Transverse colon (tissue), 4 donors: ENCODE measurements at places on chromosomes 3 and 15. TPM values are rescaled to one million over a fixed set of nuclear protein-coding genes. Genes with fewer than 3 reads are reported as not detected.

Gene SLC9A9
- 13.0 TPM for total RNA-seq

Gene ADAMTS17
- total RNA-seq = 8.9 TPM

Gene GOLGA6A
- total RNA-seq = not detected

Gene BLM
- 2.2 TPM for total RNA-seq

Gene P3H2
- total RNA-seq = 69.6 TPM

Gene NOX5
- total RNA-seq = not detected

Gene RYR3
- total RNA-seq = 9.7 TPM

Gene MB21D2
- total RNA-seq = 1.5 TPM

Gene PLA2G4E
- total RNA-seq = not detected

Gene EFCC1
- total RNA-seq = 0.75 TPM
